ENCODE measurements at places on chromosomes 3 and 15.

DNA sequence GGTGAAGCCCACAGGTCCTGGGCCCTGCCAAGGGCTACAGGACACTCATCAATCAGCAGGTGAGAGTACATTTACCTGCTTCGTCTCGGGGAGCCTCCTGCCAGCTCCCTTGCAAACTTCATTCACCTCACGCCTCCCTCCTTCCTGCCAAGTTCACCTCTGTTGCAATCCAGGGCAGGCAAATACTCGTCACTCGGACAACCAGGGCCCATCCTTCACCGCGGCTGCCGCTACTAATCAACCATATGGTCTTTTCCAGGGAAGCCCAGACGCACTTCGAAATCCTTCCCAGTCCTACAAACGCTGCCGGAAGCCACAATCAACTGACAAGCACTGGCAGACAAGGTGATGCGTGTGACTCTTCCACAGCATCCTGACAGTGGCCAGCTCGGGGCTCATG is 200.7 kb upstream of the NSMCE3 start:
- DNase-seq, result no peak

GRCh38 chr15:88608607-88609181 is 12.4 kb upstream of the AEN start:
- DNase-seq, result no peak

DNA sequence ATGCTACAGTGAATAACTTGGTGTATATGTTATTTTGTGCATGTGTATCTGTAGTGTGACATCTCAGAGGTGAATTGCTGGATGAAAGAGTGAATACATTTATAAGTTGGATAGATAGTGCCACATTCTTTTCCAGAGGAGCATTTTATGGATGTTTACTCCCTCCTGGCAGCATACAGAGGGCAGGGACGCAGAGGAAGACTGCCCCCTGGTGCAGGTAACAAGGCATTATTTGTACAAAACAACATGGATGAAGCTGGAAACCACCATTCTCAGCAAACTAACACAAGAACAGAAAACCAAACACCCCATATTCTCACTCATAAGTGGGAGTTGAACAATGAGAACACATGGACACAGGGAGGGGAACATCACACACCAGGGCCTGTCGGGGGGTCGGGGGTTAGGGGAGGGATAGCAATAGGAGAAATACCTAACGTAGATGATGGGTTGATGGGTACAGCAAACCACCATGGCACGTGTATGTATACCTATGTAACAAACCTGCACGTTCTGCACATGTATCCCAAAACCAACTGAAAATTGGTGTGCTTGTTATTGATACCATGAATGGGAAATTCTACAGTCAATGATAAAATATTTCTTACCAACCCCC is 57.9 kb upstream of the CTXND1 start:
- DNase-seq, result no peak

DNA sequence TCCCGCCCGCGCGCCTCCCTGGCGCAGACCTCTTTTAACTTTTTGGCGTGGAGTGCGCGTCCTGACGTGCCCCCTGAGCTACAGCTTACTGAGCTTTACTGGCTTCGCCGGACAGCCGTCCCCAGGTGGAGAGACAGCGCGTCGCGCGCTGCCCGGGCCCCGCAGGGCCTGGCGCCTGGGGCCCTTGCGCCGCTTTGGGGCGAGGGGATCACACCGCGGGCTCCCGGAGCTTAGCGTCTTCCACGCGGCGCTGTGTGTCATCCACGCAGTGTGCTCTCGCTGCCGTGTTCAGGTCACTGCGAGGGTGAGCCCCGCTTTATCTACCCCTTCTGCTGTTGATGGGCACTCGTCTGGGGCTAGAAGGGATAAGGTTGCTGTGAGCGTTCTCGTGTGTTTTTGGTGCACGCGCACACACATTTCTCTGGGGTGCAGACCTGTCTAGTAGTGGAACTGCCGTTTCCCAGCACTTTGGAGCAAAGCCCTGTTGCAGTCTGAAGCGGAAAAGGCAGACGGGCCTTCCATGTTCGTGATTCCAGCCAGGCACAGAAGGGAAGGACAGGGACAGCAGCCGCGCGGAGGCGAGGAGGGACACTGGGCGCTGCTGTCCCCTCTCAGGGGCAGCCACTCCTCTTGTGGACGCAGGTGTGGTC is 33.1 kb upstream of the ALDH1L1 start:
- DNase-seq, result no peak

DNA sequence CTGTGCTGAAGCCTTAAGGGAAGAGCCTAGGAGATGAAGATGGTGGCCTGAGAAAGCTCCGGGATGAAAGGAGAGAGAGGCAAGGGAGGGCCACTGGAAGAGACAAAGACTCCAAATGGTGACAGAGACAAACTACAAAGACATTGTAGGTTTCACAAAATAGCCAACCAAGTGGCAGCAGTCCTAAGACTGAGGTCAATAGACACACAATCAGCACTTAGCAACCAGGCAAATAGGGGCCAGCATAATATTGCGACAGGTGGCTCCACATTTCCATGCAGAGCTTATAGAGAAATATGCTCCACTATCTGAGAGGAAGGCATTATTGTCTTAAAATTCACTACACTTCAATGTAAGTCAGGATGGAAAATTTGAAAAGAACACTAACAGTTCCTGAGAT is 22.1 kb upstream of the MYO5C start:
- no peak for DNase-seq

GRCh38 chr3:151276038-151276686 is 2.2 kb downstream of the P2RY14 start:
- no peak for DNase-seq

GRCh38 chr3:34005886-34006285 is 207.5 kb downstream of the PDCD6IP start:
- DNase-seq, result no peak

- DNase-seq, result peak; percentile 20
Observed at GRCh38 chr3:170178651-170179050, 2.9 kb downstream of the PHC3 start.

GRCh38 chr3:80395023-80395422 is 627.2 kb upstream of the ROBO1 start:
- DNase-seq, result no peak

GRCh38 chr3:63456901-63457300 is 178.8 kb downstream of the SYNPR start:
- DNase-seq, result no peak

- no peak for DNase-seq
Observed at GRCh38 chr3:112813723-112814171, 32.9 kb downstream of the CD200R1L start.

DNA sequence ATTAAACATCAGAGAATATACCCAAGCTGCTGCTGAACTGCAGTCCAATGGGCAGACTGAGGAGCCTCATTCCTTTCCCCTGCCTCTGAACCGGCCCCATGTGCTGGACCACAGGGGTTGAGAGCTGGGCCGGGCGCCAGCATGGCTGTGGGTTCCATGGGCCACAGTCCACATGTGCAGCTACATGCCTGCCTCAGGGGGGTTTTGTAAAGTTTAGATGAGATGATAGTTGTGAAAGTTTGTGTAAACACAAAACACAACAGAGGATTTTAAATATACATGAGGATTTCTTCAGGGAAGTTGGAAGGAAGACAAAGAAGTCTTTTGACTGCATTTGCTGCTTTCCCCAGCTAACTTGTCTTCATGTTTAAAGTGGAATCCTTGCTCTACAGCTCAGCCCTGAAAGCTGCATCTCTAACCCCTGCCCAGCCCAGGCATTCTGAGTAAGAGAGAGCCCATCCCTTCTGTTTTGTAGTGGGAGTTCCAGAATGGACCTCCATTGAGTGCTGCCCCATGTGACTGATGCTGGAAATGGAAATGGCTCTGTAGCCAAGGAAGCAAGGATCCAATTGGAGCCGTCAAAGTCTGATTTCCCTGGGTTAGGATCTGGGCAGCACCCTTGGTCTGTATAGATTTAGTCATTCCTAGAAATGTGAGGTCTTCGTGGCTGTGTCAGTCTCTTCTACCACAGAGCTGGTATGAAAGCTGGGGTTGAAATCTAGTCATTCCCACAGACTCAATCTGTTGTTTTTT is 17.5 kb downstream of the SLC12A8 start:
- DNase-seq, result no peak

GRCh38 chr3:179432451-179432850 is 18.8 kb downstream of the GNB4 start:
- DNase-seq, result no peak

DNA sequence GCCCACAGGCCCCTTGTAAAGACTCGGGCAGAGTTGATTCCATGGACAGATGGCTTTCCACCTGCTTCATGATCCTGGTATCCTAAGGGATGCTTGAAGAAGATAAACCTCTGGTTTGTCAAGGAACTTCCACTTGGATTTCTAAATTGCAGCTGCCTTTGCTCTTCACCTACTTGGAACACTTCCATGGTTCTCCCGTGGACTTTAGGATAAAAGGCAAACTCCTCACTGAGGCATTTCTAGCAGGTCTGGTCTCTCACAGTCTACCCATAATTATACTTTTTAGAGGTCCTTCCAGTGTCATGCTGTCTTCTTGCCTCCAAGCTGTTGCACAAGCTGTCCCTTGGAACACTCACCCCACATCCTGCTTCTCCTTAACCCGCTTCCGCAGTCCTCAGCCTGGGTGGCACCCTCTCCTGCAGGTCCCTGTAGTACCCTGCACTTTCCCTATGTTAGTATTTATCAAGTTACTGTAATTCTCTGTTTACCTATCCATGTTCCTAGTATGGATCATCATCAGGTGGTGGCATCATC is 12.7 kb downstream of the TLNRD1 start:
- DNase-seq, result no peak

- DNase-seq, result no peak
Observed at GRCh38 chr3:76827701-76828226, 212.1 kb upstream of the ROBO2 start.

- no peak for DNase-seq
Observed at GRCh38 chr3:106058475-106058874, 189.7 kb upstream of the CBLB start.

- no peak for DNase-seq
Observed at GRCh38 chr3:154971341-154971740, 108.8 kb upstream of the MME start.

DNA sequence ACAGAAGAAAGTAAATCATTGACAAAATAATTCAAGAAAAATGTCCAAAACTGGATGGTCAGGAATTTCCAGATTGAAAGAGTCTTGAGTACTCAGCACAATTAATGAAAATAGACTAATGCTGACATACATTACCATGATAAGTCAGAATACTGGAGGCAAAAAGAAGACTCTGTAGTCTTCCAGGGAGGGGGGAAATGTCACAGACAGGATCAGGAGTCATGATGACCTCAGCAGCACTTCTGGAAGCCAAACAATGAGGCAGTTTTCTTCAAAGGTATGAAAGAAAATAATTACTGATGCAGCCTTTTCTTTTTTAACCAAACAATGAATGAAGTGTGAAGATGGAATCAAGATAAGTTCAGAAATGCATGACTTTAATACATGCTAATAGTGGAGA is 30.1 kb upstream of the SLC22A13 start:
- DNase-seq, result no peak

DNA sequence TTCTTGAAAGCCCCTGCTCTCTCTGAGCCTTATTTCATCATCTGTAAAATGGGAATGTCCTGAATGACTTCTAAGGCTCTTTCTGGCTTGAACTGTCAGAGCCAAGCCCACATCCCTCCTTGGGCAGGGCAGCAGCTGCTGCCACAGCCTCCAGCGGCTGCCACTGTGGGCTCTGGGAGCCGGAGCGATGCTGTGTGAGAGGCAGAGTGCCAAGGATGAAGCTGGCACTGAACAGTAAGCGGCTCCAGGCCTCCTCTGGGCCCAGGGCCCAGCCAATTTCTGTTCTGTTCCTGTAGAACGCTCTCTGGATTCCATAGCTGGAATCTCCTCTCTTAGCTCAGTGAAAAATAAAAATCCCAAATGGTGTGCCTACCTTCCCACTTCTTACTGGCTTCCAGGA is 4.4 kb downstream of the CPLX3 start:
- no peak for DNase-seq

GRCh38 chr15:78264304-78265136 is at the start of gene DNAJA4:
TSS of gene DNAJA4 (plus strand) at chr15:78264562. CDS start at chr15:78264764, 202 bp downstream.
- DNase-seq, result peak; percentile 62

DNA sequence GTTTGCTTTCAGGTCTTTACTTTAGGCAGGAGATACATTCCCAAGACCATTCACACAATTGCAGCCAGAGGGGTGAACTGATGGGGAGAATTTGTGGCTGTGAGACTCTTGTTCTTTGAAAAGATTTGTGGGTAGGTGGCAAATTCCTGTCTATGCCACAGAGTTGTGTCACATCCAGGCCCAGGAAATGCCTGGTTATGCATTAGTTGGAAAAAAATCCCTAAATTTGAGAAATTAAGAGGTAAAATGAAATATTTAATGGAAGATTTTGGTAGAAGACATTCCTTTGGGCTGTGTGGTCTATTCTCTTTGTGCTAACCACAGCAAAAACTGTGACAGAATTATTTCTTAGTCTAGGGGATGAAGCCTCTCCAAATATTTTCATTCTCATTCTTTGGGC is 28.8 kb downstream of the SAMMSON start:
- no peak for DNase-seq

GRCh38 chr15:93887151-93887550 is 344.2 kb upstream of the MCTP2 start:
- no peak for DNase-seq

DNA sequence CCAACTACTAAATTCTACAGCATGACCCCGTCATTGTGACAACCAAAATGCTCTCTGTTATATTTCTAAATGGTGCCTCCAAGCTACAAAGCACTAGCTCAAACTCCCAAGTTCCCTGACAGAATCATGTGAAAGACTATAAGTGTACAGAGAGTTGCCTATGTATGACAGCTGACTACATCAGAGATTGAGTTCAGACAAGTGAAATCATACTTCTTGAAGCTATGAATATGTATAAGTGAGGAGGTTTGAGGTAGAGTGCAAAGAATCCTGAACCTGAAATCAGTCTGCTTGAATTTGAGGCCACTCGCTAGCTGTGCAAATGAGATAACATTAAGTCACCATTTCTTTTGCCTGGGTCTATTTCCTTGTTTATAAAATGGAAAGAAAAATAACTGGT is 63.9 kb upstream of the TP63 start:
- DNase-seq, result no peak

DNA sequence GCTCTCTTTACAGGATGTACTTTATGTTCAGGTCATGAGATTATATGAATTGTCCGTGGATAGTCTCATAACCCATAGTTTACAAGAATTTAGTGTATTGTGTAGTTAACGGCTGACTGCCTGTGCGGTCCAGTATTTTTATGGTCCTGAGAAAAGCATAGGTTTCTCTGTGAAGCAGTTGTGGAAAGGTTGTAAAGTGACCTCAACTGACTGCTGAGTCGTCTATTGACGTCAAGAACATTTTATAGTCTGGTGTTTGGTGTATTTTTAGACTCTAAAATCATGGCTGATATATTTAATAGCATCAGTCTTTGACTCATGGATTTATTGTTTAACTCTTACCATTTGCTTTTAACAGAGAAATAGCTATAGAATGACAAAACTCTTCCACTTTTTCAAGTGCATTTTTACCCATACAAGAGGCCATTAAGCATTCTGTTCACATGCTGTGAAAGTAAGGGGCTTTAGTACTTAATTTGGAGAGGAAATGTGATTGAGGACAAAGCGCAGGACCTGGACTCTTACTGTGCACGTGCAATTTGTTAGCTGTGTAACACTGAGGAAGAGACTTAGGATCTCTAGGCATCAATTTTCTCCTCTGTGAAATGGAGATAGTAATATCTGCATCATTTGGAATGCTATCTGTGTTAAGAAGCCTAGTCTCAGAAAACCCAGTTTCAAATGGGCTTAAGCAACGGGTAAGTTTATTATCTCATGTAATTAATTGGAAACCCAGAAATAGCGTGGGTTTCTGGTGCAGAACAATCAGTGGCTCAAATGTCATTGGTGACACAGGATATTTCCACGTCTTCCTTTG is 240.8 kb downstream of the NFKBIZ start:
- no peak for DNase-seq
